ENCODE measurements at places on chromosomes 13 and 19. TPM values are rescaled to one million over a fixed set of nuclear protein-coding genes. Genes with fewer than 3 reads are reported as not detected.

Gene FFAR2
- not detected for total RNA-seq

Gene PSG1
- total RNA-seq, result 0.30 TPM

Gene EFNB2
- total RNA-seq, result 4.3 TPM

Gene CERS4
- total RNA-seq, result 2.1 TPM

Gene CCDC122
- 3.4 TPM for total RNA-seq

Gene SAMD4B
- 171 TPM for total RNA-seq

Gene SLC25A41
- total RNA-seq, result not detected

Gene LRRC63
- total RNA-seq, result not detected

Gene FBXW9
- 13.2 TPM for total RNA-seq

Gene CAMSAP3
- total RNA-seq, result 4.0 TPM

Gene ADM5
- total RNA-seq, result 6.0 TPM

Gene CCDC8
- total RNA-seq, result not detected

Gene ZIC2
- total RNA-seq, result 7.1 TPM

Gene MAMSTR
- 0.30 TPM for total RNA-seq
